AG08395 (cell line): ENCODE measurements at places on chromosomes 1 and 21.

GRCh38 chr1:195934817-195935553 is 673.3 kb downstream of the KCNT2 start:
- no peak for DNase-seq

DNA sequence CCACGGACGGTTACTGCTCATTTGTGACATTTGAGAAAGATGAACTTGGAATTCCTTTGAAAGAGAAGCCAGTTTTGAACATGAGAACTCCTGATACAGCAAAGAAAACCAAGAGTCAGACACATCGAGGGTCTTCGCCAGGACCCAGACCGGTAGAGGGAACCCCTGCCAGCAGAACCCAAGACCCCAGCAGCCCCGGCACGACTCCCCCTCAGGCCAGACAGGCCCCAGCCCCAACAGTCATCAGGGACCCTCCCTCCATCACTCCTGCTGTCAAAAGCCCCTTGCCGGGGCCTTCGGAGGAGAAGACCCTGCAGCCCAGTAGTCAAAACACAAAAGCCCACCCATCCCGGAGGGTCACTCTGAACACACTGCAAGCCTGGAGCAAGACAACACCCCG is 27.7 kb downstream of the CHAF1B start:
- no peak for DNase-seq

GRCh38 chr1:29094433-29094832 is 29.3 kb downstream of the TMEM200B start:
- DNase-seq: no peak

GRCh38 chr1:8629241-8630091 is 188.0 kb downstream of the RERE start:
- DNase-seq: peak; percentile 62

DNA sequence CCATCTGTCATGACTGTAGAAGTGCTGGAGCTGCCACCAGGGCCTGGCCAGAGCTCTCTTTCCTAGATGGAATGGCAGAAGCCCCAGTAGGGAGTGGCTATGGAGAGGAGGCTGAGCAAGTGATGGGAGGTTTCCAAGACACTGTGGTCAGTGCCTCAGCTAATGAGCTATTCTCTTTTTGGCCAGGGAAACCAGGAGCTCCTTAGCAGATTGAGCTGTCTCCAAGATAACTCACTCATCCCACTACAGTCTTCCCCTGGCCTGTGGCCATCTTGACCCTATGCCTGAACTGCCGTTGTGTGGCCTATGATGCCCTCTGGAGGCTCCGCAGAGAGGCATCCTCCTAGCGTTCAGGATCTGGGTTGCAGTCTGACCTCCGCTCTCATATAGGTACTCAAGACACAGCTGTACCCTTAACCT is 60.5 kb downstream of the ERI3 start:
- DNase-seq: peak; percentile 99
